NB4 (cell line): ENCODE measurements at places on chromosomes 7 and 10.
A peak's percentile ranks its signal among the peaks of the same experiment; 100 is the strongest.

DNA sequence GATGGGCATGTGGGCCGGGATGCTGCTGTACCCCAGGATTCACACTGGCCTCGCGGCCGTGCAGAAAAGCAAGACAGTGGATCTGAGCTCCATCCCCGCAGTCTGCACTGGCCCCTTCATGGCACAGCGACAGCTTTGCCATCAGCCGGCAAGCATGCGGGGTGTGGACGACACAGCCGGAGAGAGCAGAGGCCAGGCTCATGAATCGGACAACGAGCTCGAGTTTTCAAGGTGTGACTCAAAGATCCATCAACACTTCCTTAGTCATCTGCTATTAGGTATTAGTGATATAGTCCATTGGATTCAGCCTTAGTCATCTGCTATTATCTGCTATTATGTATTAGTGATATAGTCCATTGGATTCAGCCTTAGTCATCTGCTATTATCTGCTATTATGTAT lies 254.7 kb downstream of the KLF6 start:
- no peak for DNase-seq

GRCh38 chr7:16926283-16926682 lies 44.5 kb upstream of the AGR3 start:
- DNase-seq, result peak; percentile 72

- DNase-seq, result no peak
Measured at GRCh38 chr7:71626206-71626605, 494.3 kb downstream of the GALNT17 start.

DNA sequence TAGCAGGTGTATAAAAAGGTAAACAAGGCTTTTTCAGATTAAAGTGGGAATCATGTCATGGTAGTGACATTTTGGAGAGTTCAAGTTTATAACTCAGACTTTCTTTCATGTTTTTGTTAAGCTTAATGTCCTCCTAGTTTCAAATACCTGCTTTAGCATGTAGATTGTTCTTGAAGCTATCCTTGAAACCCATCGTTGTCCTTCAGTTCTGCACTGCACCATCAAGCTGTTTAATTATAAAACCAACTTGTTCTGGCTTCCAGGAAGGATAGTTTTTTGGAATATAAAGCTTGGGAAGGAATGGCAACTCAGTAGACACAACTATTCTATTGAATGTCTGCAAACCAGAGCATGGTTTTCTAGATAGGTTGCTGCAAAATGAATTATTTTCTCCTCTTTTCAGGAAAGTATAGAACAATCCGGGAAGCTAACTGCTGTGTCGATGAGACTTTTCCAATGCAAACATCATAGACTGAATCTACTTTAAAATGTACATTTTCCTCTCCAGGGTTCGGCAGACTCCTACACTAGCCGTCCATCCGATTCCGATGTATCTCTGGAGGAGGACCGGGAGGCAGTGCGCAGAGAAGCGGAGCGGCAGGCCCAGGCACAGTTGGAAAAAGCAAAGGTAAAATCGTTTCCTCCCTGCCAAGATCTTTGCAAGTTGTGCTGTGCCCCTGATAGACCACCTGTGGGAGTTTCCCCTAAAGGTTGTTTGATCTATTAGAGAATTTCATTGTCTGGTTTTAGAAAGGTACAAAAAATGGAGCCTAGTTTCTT lies 249.8 kb downstream of the NSUN6 start:
- no peak for DNase-seq

DNA sequence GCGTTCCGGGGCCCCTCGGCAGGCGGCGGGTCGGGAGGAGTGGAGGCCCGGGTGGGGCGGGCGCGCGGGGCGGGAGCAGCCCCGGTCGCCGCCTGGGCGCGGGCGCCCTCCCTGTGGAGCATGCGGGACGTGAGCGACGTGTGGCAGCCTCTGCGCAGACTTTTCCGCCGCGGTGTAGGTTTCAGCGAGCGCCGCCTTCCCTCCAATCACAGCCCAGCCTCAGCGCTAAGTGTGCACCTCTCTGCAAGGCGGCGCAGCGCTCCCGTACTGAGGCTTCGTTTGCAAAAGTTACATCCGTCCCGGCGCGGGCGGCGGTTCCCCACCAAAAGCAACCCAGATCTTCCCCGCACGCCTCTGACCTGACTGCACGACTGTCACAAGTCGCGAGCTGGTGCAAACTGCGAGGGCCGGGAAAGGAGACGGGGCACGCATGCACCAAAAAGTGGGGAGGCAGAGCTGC lies 1.2 kb upstream of the PFKFB3 start:
- peak; percentile 63 for DNase-seq

GRCh38 chr10:69583106-69583505 lies 9.9 kb upstream of the NEUROG3 start:
- no peak for DNase-seq

DNA sequence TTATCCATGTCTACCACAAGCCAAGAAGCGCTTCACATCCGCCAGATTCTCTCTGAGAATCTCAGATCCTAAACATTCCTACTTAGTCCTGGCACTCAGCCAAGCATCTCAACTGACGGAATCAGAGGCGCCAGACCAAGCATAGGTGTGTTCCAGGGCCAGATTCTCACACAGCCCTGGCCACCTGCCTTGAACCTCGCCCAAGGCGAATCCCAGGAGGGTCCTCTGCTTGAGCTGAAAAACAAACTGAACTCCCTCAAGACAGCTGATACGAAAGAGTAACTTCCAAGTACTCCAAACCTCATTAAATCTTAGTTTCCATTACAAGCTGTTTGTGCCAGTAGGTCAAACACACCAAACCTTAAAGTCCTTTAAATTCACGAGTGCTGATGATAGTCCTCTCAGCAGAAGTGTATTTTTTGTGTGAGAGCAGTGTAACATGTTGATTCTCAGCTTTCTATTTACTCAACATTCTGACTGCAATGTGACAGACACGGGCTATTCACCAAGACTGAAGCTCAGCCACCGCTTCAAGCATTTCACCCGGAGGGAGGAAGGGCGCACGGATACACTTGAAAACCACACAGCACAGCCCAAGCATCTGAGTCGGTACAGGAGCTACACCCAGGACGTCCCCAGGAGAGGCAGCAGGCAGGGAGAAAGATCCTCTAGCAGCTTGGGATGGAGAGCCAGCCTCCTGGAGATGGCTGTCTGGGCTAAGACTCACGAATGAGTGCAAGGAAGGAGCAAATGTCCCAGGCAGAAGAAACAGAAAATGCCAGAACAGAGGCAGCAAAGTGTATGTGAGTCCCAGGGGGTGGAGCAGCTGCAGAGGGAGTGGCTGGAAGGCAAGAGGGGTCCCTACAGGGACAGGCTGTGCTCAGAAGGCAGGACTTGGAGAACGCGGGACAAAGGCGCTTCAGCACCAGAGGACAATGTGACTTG lies 6.0 kb downstream of the PARD3 start:
- DNase-seq, result no peak

- DNase-seq, result no peak
Measured at GRCh38 chr10:103820101-103821062, 35.0 kb downstream of the SH3PXD2A start.

DNA sequence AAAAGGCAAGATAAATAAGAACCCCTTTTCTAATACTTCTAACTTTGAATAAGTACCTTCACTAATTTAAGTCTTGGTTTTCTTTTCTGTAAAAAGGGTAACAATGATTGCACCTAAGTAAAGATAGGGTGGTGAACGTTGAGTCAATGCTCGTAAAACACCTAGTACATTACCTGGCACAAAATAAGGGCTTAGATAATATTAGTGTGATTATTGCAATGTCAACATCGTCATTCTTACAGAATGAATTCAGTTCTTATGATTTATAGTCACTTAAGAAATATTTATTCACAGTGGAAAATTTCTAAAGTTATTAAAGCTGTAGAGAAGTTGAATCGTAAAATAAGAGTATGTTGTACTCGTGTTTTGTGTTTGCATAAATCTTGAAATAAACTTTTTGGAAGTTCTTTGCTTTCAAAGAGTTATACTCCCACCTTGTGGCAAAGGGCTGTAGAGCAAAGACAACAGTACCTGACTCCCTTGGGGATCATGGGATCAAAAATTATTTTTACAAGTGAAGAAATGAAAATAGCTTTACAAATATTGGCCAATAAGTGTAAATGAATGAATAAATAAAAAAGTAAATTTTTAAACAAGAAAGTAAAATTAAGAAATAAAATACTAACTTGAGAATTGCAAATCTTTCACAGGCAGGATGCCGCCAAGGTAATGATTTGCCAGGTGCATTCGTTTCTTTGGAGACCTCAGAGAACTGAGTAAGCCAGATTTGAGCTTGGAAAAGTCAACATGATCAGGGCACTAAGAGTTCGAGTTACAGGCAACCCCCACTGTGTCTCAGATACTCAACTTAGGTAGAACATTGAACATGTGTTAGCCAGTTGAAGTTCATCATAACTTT lies 285.8 kb upstream of the CACNA2D1 start:
- peak; percentile 56 for DNase-seq

DNA sequence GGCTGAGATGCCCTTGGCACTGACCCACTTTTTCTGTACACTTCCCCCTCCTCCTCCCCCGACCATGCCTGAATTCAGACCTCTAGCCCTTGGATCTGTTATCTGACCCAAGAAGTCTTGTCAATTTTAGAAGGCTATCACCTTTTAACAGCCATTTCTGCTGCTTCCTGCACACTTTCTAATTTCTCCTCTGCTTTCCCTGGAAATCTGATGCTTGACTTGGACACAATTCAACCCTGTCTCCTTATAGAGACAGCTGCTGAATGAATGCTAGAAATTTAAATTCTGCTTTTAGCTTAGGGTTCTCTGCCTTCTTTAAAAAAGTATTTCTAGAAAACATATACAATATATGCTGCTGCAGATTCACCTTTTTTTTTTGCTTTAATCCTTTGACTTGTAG lies 417.9 kb upstream of the KLF6 start:
- DNase-seq, result no peak

GRCh38 chr10:22369434-22370072 lies 24.3 kb downstream of the SPAG6 start:
- peak; percentile 71 for DNase-seq
